ENCODE measurements at places on chromosomes 1 and 21.

DNA sequence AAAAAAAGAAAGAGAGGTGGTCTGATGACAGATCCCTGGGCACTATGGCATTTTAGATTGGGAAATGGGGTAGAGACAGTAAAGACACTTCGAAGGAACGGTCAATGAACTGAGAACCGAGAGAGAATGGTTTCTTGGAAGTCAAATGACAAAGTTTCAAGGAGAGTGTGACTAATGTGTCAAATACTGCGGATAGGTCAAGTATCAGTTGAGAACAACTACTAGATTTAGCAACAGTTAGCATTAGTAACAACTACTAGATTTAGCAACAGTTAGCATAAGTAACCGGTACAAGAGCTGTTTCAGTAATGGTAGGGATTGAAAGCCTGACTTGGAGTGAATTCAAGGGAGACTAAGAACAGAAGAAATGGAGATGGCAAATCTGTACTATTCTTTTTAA, 35.0 kb downstream of the UROD start:
- no peak for DNase-seq

GRCh38 chr1:48831120-48831978, 54.7 kb upstream of the BEND5 start:
- DNase-seq = no peak

- DNase-seq = no peak
Measured at GRCh38 chr1:43466403-43466802, 12.7 kb upstream of the HYI start.

- no peak for DNase-seq
Measured at GRCh38 chr1:231584117-231584516, 42.5 kb upstream of the DISC1 start.

DNA sequence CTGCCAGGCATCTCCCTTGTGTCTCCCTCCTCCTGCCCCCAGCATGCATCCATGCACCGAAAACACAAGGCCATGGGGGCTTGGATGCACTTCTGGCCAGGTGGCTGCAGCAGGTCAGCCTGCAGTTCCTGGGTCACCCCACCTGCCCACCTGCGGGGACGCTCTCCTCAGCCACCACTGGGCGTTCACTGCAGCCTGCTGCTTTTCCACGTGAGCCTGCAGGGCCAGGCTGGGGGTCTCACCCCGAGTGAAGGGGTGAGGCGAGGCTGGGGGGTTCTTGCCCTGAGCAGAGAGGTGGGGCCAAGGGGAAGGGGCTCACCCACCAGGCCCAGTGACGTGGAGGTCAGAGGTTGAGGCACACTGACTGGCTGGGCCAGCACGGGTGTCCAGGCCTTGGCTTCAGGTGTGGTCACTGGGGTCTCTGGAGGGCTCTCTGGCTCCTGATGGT, 64.6 kb downstream of the WNT9A start:
- no peak for DNase-seq

- no peak for DNase-seq
Measured at GRCh38 chr1:97608272-97608671, 312.6 kb downstream of the DPYD start.

DNA sequence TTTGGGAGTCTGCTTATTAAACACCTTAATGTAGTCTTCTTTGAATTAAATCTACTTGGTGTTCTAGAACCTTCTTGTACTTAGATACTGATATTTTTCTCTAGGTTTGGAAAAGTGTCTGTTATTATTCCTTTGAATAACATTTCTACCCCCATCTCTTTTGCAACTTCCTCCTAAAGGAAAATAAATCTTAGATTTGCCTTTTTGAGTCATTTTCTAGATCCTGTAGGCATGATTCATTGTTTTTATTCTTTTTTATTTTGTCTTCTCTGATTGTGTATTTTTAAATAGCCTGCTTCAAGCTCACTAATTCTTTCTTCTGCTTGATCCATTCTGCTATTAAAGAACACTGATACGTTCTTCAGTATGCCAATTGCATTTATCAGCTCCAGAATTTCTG, 155.9 kb upstream of the NEGR1 start:
- DNase-seq = no peak

GRCh38 chr1:173527151-173527826, 50.2 kb downstream of the PRDX6 start:
- no peak for DNase-seq

GRCh38 chr1:149885339-149886120, 13.8 kb upstream of the BOLA1 start:
- DNase-seq = peak; percentile 74

DNA sequence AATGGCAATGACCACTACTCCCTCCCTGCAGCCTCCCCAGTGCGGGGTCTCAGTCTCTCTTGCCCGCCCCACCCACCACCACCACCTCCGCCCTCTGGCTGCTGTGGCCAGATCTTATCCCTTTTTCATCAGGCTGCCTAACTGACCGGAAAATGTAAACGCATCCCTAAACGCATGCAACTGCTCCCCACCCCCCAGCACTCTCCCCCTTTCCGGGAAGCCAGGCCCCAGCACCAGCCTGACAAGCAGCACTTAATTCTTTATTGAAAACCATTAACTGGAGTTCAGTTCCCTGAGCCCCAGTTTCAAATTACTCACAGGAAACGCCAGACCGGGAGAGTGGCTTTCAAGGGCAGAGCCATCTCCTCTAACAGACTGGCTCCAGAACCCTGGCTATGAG, 147.7 kb downstream of the DMRTA2 start:
- DNase-seq = no peak
